ENCODE measurements at places on chromosomes 2 and 18. TPM values are rescaled to one million over a fixed set of nuclear protein-coding genes. Genes with fewer than 3 reads are reported as not detected.
A peak's percentile ranks its signal among the peaks of the same experiment; 100 is the strongest.

GRCh38 chr2:67008155-67008554, 389.0 kb upstream of the ETAA1 start:
- H3K4me3 ChIP-seq: no peak overlapping the region
- H3K4me1 ChIP-seq: no peaks in the 10 kb centered on the region
- no peaks in the 10 kb centered on the region for H3K27me3 ChIP-seq
- no peak for DNase-seq
- no peaks in the 10 kb centered on the region for H3K36me3 ChIP-seq

Gene COL4A4
- 0.06 TPM for total RNA-seq

- H3K4me3 ChIP-seq: no peak overlapping the region
- H3K4me1 ChIP-seq: no peaks in the 10 kb centered on the region
- no peaks in the 10 kb centered on the region for H3K36me3 ChIP-seq
- DNase-seq: no peak
- no peaks in the 10 kb centered on the region for H3K27me3 ChIP-seq
- H3K27ac ChIP-seq: no peak overlapping the region
Measured at GRCh38 chr2:149906886-149907285, 319.3 kb upstream of the MMADHC start.

Gene SKOR2
- not detected for total RNA-seq

Gene KCNK3
- total RNA-seq: not detected

- H3K27me3 ChIP-seq: no peaks in the 10 kb centered on the region
- peak overlapping the region; percentile 66 for H3K4me3 ChIP-seq
- H3K27ac ChIP-seq: peak overlapping the region; percentile 95
- peak; percentile 83 for DNase-seq
Measured at GRCh38 chr2:234463626-234464290, 33.1 kb downstream of the ARL4C start.

Gene CENPA
- 55.1 TPM for total RNA-seq

Data from activated CD4-positive, alpha-beta T cell treated with anti-CD3 and anti-CD28 coated beads, Interleukin-2, amount 10 ng/mL, durations not matched to agents 7 days and 5 days (primary cell).